ENCODE measurements at places on chromosomes 7 and 10.

GRCh38 chr7:99557940-99558305, 519 bp upstream of the ZNF655 start:
- DNase-seq, result no peak

DNA sequence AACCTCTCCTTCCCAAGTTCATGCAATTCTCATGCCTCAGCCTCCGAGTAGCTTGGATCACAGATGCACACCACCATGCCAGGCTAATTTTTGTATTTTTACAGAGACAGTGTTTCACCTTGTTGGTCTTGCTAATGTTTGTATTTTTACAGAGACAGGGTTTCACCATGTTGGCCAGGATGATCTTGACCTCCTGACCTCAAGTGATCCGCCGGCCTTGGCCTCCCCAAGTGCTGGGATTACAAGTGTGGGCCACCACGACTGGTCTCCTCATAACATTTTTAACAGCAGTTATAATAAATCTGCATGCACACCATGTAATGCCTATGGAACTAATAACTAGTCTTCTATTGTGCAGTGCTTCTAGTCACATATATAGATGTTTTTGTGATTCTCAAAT, 123.8 kb upstream of the VKORC1L1 start:
- DNase-seq, result no peak

DNA sequence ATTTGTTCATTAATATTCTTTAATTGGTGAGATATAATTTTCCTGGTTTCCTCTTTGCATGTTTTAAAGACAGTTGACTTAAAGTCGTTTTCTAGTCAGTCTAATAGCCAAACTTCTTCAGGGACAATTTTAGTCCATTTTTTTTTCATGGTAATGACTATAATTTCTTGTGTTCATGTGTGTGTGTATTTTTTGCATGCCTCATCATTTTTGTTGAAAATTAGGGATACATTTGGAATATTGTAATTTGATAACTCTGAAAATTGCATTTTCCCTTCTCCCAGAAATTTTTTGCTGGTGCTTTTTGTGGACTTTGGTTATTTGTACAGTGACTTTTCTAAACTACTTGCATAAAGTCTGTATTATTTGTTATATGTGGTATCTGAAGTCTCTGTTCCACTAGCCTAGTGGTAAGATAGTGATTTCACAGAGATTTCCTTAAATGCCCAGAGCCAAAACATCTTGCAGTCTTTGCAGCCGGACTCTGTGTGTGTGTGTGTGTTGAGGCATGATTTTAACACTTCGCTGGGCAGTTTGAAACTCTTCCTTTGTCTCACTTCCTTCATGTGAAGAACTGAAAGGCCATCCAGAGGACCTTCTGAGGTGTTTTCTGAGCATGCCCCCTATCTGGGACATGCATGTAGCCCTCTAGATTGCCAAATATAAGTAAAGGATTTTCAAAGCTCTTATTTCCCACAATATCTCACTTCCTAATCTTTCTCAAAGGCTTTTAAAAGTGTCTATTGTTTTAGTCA, 40.9 kb upstream of the ZNF365 start:
- DNase-seq, result no peak

- DNase-seq, result no peak
Observed at GRCh38 chr7:121504482-121504881, 108.4 kb upstream of the FAM3C start.

DNA sequence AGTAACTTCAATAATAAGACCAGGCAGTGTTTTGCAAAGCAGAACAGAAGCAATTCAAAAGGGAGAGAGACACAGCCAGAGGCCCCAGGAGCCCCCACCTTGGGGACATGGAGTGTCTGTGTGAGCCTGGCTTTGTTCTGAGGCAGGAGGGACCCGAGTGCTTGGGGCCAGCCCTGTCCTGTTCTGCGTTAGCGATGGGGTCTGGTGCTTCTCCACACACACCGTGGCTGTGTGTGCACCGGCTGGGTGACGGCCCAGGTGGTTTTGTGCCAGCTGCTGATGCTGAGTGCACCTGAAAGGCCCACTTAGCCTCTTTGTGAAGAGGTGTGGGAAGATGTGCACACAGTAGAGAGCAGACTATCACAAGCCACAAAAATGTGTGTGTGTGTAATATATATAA, 468.9 kb downstream of the DNAJB6 start:
- no peak for DNase-seq

DNA sequence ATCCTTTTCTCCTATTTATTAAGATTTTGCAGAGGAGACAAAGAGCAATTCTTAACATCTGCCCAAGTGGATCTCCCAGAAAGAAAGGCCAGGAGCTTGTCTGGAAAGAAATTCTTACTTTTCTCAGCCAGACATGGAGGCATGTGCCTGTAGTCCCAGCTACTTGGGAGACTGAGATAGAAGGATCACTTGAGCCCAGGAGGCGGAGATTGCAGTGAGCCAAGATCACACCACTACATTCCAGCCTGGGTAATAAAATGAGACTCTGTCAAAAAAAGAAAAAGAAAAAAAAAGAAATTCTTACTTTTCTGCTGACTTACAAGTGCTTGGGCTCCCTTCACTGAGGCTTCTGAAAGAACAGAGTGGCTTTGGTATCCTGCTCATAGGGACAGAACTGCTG, 2.4 kb upstream of the CYP3A43 start:
- no peak for DNase-seq

- peak; percentile 57 for DNase-seq
Observed at GRCh38 chr7:3092468-3092867, 48.8 kb upstream of the CARD11 start.

GRCh38 chr10:106592396-106592795, 572.1 kb downstream of the SORCS1 start:
- no peak for DNase-seq

DNA sequence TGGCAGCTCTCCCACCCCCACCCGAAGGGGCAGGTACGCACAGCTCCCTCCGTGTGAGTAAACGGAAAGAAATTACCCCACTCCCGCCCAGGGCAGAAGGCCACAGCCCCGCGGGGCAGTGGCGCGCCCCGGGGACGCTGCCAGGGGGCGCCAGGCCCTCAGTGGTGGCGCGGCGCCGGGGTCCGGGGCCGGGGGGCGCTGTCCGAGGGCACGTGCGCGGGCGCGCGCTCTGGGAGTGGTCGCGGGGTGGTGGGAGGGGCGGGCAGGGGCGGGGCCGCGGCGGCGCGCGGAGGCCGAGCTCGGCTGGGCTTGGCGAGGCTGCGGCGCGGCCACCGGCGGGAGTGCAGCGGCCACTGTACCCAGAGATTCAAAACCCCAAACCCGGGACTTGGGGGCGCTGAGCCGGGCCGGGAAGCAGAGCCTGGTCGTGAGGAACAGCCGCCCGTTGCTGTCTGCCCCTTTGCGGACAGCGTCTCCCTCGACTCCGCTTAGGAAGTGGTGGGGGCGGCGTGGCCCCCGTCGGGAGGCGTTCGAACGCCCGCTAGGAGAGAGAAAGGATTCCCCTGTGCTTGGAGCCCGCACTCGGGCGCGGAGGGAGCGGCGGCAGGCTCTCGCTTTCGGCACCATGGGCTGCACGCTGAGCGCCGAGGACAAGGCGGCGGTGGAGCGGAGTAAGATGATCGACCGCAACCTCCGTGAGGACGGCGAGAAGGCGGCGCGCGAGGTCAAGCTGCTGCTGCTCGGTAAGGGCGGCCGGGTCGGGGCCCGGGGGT, at the start of gene GNAI1:
Gene GNAI1 (plus strand): TSS at position 296 of the 773 bp plus-strand sequence. CDS start 330 bp downstream, at position 626.
- DNase-seq, result no peak

DNA sequence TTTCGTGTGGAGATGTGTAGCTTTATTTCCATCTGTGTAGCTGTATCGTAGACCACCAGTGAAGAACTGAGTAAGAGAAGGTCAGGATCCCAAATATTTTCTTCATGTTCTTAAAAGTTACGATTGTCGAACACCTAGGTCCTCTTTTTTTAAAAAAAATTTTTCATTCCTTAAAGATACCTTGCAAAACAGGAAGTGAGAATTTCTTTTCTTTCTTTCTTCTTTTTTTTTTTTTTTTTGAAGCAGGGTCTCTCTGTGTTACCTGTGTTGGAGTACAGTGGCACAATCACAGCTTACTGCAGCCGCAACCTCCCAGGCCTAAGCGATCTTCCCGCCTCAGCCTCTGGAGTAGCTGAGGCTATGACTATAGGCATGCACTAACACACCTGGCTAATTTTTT, 60.8 kb downstream of the PHTF2 start:
- DNase-seq, result no peak

GRCh38 chr7:117312593-117313580, 10.0 kb downstream of the WNT2 start:
- no peak for DNase-seq

DNA sequence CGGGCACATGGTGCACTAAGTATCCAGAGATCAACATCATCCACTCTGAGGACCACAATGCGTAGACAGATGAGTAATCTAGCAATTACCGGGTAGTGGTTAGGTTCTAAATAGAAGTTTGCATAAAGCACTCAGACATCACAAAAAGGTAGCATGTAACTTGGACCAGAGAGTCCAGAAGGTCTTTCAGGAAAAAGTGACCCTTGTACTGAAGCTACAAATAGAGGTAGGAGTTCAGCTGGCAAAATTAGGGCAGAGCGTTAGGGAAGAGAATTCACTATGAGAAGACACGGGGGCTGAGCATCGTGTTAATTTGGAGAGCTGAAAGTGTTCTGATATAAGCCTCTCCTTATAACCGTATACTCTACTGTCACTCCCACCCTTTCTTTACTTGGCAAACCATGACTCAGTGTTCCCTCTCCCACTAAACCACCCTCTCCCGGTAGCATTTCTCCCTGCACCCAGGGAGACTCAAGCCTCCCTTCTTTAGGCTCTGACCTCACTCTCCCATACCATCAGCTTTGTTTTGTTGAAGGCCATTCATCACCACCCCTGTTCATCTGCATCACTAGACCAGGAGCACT, 222.2 kb upstream of the FZD1 start:
- no peak for DNase-seq

- no peak for DNase-seq
Observed at GRCh38 chr7:34425631-34426384, 232.2 kb upstream of the NPSR1 start.

DNA sequence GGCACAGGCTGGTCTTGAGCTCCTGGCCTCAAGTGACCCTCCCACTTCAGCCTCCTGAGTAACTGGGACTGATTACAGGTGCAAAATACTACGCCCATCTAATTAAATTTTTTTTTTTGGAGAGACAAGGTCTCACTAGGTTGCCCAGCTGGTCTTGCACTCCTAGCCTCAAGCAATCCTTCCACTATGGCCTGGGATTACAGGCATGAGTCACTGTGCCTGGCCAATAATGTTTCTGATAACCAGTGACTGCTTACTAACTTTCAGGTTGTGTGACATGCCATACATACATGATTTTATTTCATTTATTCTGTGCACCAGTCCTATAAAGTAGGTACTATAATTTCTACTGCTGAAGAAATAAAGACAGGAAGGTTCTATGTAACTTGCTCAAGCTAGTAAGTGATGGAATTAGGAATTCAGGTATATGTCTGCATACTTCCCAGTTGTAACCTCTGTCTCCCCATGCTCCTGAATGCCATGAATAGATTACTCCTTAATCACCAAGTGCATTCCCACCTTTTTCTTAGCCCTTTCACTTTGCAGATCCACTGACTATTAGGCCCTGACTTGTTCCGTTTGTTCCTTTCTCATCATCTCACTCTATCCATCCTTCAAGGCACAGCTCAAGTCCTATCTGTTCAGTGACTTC, 28.1 kb downstream of the MCU start:
- no peak for DNase-seq

- DNase-seq, result peak; percentile 4
Observed at GRCh38 chr10:68423522-68423921, 16.4 kb upstream of the RUFY2 start.

DNA sequence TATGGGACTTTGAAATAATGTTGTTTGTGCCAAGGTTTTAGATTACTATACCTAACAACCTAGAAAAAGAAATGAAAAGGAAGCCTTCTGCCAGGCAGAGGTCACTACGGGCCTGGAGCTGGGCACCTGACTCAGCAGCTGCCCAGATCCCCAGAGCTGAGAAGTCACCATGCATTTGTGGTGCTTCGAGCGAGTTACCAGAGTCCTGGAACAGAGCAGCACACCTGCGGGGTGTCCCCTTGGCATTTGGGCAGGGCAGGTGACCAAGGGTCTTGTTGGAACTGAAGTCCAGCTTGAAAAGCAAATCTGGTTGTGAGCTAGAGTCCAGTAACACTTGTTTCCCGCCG, 25.5 kb downstream of the EGFR start:
- no peak for DNase-seq

DNA sequence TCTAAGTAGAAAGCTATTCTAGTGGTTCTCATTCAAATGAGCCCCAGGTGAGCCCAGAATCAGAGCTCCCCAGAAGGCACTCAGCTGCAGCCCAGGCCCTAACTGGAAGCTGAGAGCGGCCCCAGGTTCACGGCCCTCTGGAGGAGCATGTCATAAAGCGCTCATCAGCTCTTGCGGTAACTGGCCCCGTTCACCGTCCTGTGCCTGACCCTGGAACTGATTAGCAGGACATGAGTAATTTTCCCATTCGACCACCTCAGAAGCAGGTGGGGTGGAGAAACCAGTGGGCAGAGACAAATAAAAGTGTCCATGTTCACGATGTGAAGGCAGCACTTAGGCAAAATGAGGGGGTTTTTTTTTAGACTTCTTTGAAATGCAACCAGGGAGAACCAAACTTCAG, 136.1 kb upstream of the LYZL2 start:
- no peak for DNase-seq

DNA sequence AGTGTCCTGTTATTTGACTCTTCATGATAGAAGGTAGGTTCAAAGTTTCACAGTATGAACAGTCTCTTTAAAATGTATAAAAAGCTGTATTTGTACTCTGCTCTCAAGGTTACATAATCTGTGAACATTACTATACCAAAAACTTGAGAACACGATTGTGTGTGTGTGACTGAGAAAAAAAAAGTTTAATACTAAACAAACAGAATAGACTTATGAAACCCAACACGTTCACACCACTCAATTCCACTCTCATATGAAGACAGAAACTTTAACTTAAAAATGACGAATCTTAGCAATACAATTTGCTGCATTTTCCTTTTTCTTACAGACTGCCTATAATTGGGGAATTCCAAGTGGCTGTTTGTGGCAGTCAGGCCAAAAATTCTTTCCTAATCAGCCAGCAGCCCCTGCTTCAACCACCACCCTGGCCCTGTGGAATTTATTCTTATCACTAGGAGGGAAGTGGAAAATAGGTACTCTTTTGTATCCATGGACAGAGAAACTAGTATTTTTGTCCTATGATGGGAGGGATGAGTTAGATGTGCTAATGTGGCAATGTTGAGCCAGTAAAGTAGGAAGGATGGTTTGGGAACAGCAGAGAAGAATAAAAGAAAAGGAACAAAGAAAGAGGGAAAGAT, 42.8 kb downstream of the MINDY3 start:
- no peak for DNase-seq
